ENCODE measurements at places on chromosomes 12 and 14. TPM values are rescaled to one million over a fixed set of nuclear protein-coding genes. Genes with fewer than 3 reads are reported as not detected.
A peak's percentile ranks its signal among the peaks of the same experiment; 100 is the strongest.

DNA sequence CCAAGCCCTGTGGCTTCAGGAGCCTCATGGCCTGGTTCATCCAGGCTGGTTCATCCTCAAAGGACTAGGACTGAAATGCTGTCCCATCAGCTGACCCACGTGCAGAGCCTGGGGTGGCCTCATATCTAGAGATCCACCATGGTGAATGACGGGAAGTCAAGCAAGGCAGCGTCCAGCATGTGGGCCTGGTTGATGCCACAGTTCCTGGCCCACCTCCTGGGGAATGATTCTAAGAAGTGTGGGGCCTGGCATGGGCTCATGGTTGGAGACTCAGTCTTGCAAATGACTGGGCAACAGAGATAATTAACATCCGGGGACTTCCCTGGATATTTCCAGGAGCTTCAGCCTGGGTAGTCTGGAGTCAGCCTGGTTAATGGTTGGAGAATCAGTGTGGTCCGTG, 302.4 kb upstream of the SFSWAP start:
- no peak for DNase-seq

The LRRK2 gene
- polyA plus RNA-seq = 0.74 TPM

DNA sequence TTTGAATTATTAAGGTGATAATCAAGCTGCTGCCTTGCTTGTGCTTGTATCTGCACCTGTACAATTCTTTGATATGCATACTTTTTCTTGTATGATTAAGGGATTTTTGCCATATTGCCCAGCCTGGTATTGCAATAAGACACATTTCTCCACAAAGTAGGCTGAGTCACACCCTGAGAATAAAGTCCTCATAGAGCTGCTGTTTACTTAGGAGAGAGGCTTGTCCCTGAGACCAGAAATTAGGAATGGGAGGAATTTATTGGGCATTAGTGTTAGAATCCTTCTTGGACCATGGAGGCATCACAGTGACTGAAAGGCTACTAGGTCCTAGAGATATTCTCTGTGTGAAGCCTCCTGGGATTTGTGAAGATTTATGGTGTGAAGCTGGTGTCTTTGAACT, 506.8 kb upstream of the FBXO33 start:
- DNase-seq = no peak

- DNase-seq = no peak
Measured at GRCh38 chr12:104752881-104753280, 205.2 kb downstream of the SLC41A2 start.

- no peak for DNase-seq
Measured at GRCh38 chr14:35394326-35395013, 10.1 kb downstream of the NFKBIA start.

GRCh38 chr12:92065639-92066038, 80.0 kb downstream of the BTG1 start:
- no peak for DNase-seq

DNA sequence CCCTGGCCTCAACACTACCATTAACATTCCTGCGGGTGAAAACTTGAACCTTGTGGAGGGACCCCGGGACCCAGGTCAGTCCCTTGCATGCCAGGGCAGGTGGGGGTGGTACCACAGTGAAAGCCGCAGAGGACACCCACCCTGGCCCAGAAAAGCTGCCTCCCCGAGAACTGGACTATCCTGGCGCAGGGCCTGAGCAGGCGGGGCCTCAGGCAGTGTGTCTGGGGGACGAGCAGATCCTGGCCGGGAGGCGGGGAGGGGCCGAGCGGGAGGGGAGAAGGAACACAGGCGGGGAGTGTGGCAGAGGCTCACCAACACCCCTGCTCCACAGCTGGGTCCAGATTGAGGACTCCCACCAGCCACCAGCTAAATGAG, 10.0 kb downstream of the AHNAK2 start:
- DNase-seq = peak; percentile 83

Data from psoas muscle (tissue), 8 donors.